ENCODE measurements at places on chromosomes 5 and 9.

DNA sequence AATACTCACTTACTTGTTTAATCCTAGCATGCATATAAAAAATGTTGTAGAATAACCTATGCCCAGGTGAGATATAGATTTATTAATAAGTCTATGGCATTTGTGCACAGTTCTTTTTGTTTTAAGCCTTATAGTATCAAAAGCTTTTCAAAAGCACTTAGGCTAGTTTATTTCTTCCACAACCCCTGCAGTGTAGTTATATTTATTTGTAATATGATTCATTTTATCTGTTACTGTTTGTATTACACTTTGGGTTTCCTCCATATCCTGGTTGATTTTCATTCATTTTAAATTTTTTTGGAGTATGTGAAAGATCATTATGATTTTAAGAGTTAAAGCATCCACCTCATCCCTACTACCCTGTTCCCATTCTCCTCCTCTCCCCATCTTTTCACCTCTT lies 18.8 kb upstream of the ARHGEF28 start:
- DNase-seq: no peak

DNA sequence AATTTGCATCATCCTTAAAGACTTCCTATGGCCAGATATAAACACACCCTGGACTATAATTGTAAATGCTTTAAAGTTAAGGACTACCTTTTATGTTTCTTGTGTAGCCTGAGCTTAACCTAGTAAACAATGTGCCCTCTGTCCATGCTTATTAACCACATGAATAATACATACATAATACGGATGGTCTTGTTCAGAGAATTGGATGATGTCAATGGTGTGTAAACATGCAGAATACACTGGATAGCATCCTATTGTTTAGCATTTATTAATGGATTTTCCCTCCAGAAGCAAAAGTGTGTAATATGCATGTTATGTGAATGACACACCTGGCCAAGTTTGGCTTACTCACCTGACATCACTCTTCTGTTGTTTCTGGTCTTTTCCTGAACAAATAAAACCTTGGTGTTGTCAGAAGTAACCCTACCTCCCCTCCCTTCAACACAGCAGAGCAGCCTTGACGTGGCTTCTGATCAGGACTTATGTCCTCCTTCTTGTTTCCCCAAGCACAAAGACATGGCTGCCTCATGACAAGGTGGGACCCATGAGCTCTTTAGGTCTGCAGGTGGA lies 517.9 kb downstream of the MTRR start:
- no peak for DNase-seq

DNA sequence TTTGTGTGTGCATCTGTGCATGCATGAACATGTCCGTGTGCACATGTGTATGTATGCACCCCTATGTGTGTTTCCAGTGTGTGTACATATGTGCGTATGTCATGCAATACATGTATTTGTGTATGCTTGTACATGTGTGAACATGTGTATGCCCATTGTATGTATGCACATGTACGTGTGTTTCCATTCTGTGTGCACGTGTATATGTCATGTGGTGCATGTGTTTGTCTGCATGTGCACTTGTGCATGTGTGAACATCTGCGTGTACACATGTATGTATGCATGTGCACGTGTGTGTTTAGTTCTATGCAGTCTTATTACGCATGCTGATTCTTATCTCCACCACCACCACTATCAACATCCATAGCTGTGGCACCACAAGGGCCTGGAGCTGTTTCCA lies 403.5 kb upstream of the IRX4 start:
- no peak for DNase-seq

GRCh38 chr9:13378154-13378553 lies 98.7 kb upstream of the MPDZ start:
- no peak for DNase-seq

DNA sequence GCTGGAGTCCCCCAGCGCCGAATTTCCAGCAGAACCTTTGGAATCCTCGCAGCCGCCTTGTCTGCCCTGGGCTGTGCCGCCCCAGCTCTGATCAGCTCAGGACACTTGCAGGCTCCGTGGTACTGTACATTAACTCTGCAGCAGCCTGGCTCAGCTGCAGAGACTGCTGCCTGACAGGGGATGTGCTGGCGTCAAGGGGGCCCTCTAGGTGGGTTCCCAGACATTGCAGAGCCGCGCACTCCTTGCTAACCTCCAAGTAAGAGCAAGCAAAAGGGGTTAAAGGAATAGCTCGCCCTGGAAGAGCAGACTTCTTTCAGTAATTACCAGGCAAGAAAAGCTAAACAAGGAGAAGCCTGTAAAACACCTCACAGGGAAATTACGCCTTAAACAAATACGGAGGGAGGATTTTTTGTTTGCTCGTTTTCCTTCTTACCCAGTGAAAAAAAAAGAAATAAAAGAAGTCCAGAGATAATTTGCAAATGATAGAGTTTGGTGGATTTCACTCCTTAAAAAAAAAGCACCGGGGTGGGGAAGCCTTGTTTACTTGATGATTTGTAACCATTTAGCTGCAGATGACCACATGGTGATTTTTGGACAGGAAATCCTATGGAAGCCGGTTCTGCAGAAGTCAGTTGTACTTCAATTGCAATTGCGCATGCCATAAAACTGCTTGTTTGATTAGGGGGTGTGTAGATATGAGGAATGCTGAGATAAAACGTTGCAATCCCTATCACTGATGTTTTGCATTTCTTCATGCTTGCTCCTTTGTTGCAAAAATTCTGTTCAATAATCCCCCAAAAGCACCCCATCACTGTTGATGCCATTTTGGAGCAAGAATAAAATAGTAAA lies 305.8 kb downstream of the PDE4D start:
- DNase-seq: no peak

DNA sequence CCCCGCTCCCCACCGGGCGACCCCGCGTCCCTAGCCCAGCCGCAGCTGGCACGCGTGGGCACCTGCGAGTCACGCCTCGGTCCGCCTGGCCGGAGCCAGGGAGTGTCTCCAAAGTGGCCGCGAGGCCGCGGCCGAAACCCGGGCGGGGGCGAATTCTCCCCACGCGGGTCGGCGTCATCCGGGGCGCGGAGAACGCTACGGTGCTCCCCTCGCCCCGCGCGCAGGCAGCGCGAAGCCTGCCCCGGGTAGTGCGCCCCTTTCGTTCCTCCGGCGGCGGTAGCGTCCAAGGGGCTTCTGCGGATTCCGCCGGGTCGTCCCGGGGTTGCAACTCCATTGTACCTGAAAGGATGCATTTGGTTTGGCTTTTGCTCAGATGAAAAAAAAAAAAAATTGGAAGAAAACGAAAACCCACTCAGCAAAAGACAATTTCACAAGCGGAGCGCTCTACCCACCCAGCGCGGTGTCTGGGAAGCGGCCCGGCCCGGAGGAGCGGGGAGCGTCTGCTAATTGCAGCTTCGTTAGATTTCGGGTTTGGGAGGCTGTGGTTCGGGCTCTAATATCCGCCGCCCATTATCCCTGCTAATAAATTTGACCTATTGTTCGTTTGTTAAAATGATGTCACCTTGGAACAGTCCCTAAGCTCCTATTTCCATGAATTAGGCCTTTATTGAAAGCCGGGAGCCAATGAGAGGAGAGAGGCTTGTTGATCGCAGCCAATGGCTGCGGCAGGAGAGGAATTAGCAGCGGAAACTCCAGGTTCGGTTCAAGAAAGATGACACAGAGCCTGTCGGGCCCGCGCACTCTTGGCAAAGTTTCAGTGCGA lies at the start of gene TLX3:
Gene TLX3, plus strand, starts transcription at position 796 of the 823 bp plus-strand sequence. CDS start 118 bp downstream, outside the sequence.
- no peak for DNase-seq

GRCh38 chr5:123512611-123513461 lies 859 bp downstream of the CSNK1G3 start:
- no peak for DNase-seq

DNA sequence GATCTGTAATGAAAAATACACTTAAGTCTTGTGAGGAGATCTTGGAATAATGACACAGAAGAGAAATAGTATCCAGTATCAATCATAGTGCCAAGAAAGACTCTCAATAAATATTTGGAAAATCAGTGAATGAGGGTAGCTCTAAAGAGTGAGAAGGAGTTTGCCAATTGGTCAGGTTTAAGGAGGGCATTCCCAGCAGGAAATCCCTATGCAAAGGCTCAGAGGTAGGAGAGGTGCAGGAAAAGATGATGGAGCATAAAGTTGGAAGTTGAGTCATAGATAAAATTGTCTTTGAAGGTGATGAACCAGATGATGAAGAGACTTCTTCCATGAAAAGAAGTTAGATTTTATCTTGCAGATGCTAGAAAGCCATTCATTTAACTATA lies 27.8 kb downstream of the TNPO1 start:
- no peak for DNase-seq

DNA sequence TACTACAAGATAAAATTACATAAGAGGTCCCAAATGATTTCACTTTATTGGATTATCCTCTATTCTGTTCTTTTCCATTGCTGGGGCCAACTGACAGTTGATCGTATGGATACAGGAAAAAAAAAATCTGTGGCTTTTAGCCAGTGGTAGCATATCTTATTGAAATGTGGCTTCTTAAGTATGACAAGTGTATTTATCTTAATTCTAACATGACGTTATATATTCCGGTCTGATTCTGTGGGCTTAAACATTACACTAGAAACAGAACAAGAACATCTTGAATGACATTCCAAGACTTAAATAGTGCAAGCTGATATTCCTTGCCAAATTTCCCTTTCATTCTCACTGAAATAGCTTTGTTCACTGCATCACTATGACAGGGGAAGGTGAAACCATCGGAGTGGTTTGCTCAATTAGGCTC lies 117.9 kb downstream of the INSYN2B start:
- DNase-seq: no peak

- no peak for DNase-seq
Measured at GRCh38 chr5:78750281-78750680, 101.7 kb upstream of the LHFPL2 start.

DNA sequence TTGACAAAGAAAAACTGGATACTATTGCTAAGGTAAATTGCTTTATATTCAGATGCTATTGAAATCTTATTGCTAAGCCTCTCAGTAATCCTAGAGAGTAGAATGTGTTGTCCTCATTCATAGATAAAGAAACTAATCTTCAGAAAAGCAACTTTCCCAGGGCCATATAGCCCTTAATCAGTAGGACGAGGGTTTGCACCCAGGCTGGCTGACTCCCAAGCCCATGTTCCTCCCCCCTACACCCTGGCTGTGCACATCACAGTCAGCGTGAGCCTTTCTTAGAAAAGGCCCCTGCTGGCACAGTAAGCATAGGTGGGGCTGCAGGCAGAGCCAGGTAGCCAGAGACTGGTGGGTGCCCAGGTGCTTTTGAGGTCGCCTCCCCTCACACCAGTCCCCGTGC lies 15.8 kb upstream of the GLIPR2 start:
- DNase-seq: no peak

GRCh38 chr9:38362852-38363588 lies 29.5 kb upstream of the ALDH1B1 start:
- DNase-seq: peak; percentile 90

DNA sequence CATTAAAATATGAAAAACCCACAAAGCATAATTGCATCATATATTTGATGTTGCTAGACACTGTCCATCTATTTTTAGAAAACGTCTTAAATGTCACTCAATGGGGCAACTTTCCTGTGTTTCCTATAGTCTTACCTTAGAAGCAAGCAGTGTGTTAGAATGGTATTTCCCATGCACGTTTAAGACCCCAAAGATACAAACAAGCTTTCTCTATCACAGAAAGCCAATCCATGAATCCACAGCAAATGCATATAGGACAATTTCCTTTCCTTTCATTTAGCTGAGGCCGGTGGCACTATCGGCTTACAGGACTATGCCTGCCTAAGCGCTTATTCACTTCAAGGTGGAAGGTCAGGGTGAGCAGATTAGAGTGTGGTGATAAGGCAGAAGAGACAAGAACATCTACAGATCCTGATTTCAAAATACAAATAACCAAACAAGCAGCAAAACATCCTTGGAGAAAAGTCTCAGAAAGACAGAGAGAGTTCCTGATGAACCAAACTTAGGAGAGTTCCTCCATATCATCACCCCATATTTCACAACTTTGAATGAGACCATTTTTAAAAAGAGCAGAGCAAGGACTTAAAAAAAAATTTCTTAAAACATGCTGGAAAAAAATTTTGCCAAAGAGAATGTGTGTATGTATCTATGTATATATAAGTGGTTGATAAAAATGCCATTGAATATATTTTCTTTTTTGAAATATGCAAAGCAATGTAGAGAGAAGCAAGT lies 57.2 kb downstream of the MEF2C start:
- DNase-seq: peak; percentile 70

DNA sequence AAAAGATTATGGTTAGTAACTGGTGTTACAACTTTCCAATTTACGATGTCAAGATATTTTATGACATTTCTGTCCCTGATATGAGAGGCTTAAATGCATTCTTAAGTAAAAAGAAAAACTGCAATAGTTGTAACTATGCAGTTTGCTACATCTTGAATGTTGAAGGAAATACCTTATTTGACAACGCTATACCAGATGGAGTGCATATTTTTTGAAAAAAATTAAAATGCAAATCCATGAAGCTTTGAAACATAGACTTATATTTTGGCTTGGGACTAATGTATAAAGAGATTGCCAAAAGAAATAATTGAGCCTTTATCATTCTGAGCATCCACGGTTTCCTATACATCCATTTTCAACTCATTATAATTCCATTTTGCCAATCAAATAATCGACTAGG lies 579.4 kb downstream of the TAF11L14 start:
- no peak for DNase-seq

- DNase-seq: peak; percentile 89
Measured at GRCh38 chr9:36127652-36128244, 8.8 kb upstream of the GLIPR2 start.

GRCh38 chr5:96434201-96434645 lies 1.2 kb upstream of the PCSK1 start:
- DNase-seq: peak; percentile 66

DNA sequence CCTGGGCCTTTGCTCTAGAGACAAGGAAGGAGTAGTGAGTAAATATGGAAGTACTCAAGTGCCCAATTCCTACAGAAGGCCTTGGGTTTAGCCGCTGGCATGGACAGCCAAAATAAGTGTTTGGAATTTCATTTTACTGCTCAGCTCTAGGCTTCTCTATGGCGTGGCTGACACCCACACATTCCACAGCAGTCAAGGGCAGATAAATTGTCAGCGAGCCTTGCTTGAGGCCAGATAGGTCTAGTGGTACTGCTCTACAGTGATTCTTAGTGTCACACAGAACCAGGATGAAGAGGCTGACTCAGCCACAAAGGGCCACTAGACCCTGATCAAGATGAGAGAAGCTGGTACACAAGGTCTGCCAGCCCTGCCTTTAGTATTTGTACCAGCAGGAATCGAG lies 111.0 kb upstream of the NFIB start:
- no peak for DNase-seq

DNA sequence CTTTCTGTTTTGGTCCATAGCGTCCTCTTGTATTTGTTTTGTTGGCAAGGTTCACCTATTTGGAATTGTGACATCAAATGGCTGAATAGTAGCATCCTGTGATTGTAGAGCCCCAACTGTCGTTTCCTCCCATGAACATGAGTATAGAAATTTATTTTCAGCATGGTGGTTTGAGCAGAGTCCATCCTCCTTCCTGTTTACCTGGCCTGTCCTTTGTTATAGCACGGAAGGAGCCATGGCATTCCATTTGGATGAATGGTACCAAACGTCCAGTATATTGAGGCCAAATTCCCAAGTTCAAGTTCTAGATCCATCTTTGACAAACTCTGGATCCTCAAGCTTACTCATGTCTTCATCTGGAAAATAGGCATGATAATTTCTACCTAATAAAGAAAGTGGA lies 16.8 kb downstream of the RASGRF2 start:
- DNase-seq: no peak

- no peak for DNase-seq
Measured at GRCh38 chr5:171592736-171593135, 173.3 kb downstream of the FGF18 start.
